A549 treated with dexamethasone at 1 μM for 4 hours (cell line): ENCODE measurements at places on chromosomes 7 and 10. TPM values are rescaled to one million over a fixed set of nuclear protein-coding genes. Genes with fewer than 3 reads are reported as not detected.

Gene DPYSL4
- 14.0 to 20.2 TPM (median 19.3 TPM) in 5 replicates for total RNA-seq

Gene RBP3
- not detected in 5 replicates for total RNA-seq

Gene TMEM184A
- 4.1 to 10.4 TPM (median 8.8 TPM) in 5 replicates for total RNA-seq

Gene HOXA2
- 0.61 to 0.88 TPM (median 0.69 TPM) in 5 replicates for total RNA-seq

Gene ZNF783
- 3.8 to 6.8 TPM (median 5.8 TPM) in 5 replicates for total RNA-seq

Gene ADAMTS14
- 0.11 to 0.22 TPM (median 0.16 TPM) in 5 replicates for total RNA-seq

Gene MAP3K8
- total RNA-seq: 8.3 to 11.3 TPM (median 10.4 TPM) in 5 replicates

Gene CDCA7L
- 17.4 to 20.8 TPM (median 19.3 TPM) in 5 replicates for total RNA-seq
